ENCODE measurements at places on chromosomes 1 and 21. TPM values are rescaled to one million over a fixed set of nuclear protein-coding genes. Genes with fewer than 3 reads are reported as not detected.
A peak's percentile ranks its signal among the peaks of the same experiment; 100 is the strongest.

SELENBP1 gene
- total RNA-seq, result not detected

RBM11 gene
- not detected for total RNA-seq

WLS gene
- total RNA-seq, result not detected

TMEM269 gene
- 0.55 TPM for total RNA-seq

HMGCS2 gene
- not detected for total RNA-seq

SPSB1 gene
- 1.4 TPM for total RNA-seq

AVPR1B gene
- not detected for total RNA-seq

FCRLB gene
- total RNA-seq, result 0.24 TPM

GRCh38 chr1:162854245-162854882 is 6.6 kb downstream of the CCDC190 start:
- no peak for DNase-seq

DNA sequence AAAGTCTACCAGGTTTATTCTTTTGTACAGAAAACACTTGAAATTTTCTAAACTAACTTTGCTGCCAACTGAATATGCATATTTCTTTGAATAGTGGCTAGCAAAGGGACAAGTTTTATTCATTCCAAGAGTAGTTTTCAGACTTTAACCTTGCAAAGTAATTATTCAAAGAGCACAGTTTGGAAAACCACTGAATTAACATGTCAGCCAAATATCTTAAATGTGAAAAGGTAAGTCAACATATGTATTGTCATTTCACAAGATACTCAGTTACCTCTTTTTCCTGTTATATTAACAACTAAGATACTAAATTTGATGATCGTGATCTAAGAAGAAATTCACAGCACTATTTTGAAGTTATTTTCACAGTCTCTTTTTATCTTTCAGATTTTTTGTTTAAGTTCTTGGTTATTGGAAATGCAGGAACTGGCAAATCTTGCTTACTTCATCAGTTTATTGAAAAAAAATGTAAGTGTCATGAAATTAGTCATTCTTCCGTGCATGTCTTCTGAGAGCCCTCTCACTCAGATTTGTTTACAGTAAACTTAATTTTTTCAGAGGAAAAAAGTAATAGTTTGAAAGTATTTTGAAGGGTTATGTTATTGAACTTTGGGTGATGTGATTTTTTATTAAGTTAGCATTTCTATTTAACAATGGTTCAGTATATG is 15.3 kb downstream of the RAB4A start:
- no peak for DNase-seq

GRCh38 chr1:32801096-32801715 is 16.0 kb downstream of the YARS1 start:
- DNase-seq, result peak; percentile 71

DNA sequence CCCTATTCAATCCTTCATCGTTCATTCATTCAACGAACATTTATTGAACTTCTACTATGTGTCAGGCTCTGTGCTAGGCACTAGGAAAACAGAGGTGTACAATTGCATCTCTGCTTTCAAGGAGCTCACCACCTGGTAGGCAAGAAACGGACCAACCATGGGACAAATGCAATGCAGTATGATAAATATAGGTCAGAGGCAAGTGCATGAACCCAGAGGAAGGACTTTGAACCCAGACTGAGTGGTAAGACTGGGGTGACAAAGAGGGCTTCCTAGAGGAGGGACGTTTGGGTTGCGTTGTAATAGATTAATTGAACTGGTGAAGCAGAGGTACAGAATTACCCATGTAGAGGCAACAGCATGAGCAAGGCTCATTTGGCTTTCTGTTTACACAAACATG is 16.4 kb downstream of the CD2 start:
- DNase-seq, result no peak

DNA sequence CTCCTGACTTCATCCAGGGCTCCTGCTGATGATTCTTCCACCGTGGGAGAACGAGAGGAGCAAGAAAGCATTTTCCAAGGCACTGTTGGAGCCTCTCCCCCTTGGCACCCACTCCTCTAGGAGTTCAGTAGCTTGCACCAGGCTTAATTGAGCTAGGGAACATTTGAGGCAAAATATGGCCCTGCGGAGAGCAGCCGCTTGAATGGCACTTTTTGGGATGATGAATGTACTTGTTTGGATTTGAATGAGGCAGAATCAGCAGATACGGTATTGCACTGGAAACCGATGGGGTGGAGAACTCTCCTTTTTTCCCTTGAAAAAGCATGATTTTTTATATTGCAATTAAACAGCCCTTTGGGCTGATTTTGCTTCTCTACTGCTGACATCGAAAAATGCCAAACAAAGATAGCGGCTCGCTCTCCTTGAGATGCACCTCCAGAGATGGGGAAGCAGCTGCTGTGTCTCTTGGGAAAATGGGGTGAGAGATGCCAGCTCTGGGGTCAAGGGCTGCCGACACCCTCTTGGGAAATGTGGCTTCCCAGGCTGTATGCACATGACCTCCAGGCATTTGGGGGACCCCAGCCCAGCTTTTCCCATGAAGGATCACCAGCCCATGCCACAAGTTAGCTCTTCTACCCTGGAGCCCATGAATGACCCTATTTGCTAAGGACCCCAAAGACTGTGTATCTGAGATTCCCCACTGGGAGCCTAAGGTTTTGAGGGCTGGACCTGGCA is 55.4 kb upstream of the LRP8 start:
- no peak for DNase-seq

GRCh38 chr1:107056426-107057196 is at the start of gene PRMT6:
Gene PRMT6 (plus strand): TSS chr1:107056674. CDS start chr1:107056716, 42 bp downstream.
- DNase-seq, result peak; percentile 73

DNA sequence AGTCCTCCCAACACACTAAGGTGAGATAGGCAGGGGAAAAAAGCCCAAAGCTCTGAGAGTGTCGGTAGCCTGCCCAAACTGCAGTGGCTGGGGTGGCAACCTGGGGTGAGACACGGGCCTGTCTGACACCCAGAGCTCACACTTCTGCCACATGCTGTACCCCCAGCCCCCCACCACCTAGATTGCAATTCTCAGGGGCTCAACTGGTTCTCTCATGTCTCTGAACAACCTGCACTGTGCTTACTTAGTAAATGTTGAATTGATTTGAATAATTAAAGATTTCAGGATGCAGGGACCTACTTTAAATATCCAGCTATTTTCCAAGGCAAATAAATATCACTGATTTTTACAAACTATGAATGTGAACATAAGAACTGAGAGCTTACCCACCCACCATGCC is 115.5 kb downstream of the EDEM3 start:
- DNase-seq, result no peak

- no peak for DNase-seq
Measured at GRCh38 chr1:54835131-54835898, 34.2 kb upstream of the TTC22 start.

DNA sequence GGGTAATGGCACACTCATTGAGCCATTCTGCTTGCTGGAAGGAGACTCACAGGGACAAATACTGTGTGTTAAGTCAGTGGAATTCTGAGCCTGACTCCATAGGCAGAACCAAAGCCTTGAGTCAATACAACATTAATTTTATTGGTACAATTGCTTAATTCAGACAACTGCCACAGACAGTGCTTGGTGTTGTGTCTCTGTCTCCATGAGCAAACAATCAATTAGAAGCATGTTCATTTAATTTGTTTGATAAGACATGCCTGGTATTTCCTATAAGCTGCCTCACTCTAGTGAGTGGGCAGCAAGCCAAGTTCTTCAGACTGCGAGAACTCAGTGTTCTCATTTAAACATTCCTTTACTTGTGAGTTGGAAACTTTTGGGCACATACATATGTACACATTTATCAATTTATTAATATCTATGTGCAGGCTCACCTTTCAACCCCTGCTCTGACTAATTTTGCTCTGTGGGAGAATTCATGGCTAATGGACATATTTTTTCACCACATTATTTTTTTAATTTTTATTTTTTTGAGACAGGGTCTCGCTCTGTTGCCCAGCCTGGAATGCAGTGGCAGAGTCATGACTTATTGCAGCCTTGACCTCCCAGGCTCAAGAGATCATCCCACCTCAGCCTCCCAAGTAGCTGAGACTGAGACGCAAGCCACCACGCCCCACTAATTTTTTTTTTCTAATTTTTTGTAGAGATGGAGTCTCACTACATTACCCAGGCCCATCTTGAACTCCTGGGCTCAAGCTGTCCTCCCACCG is 4.5 kb upstream of the SRSF10 start:
- DNase-seq, result no peak

DNA sequence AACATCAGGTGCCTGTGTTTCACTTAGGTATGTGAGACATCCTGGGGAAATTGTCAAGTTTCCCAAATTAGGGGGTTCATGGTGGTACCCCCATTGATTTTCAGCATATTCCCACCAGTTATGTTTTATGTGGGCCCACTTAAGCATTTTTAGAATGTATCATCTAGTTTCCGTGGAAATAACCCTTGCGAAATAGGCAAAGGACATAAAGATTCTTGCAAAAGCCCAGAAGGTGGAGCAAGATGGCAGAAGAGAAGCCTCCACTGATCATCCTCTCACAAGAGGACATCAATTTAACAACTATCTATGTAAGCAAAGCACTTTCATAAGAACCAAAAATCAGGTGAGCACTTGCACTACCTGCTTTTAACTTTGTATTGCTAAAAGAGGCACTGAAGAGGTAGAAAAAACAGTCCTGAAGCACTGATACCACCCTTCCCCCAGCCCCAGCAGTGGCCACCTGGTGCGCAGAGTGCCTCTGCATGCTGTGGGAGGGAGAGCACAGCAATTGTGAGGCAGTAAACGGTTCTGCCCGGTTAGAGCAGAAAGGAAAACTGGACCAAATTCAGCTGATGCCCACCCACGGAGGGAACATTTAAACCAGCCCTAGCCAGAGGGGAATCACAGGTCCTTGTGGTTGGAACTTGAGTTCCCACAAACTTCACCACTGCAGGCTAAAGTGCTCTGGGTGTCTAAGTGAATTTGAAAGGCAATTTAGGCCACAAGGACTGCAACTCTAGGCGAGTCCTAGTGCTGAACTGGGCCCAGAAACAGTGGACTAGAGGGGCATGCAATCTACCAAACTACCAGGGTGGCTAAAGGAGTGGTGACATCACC is 23.2 kb downstream of the MCOLN2 start:
- no peak for DNase-seq

DNA sequence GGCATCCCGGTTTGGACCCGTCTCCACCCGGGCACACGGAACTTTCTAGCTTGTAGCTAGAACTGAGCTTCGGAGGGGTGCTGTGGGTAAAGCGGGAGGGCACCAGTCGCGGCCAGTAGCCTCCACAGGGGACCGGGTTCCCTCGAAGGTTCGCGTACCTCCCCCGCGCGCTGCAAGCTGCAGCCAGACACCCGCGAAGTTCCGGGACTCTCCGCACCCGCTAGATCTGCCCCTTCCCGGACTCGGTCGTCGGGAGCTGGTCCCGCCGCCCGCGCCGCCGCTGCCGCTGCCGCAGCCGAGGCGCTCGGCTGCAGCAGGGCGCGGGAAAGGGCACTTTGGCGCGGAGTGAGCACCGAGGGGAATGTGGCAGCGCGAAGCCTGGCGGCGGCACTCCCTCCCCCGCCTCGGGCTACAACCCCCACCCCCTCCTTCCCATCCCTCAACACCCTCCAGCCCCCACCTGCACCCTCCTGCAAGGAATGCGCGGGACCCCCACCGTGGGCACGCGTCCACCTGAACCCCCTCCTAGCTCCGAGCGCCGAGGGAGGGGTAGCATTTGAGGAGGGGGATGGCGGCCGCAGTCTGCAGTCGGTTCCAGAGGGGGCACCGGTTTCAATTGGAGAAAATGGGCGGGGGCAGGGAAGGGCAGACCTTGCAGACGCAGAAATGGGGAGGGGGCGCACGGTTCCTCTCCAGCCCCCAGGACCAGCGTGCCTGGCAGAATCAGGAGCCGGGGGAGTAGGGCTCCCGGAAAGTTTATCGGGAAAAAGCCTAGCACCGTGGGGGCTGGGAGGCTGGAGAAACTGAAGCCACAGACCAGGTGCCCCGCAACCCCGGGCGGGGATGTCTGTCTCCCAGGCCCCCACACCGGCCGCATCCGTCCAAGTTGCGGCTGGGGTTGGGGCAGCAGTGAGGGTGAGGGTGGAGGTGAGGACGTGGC is 968 bp downstream of the CSMD2 start:
- DNase-seq, result no peak

- peak; percentile 74 for DNase-seq
Measured at GRCh38 chr21:25563361-25564116, 43.7 kb downstream of the MRPL39 start.

DNA sequence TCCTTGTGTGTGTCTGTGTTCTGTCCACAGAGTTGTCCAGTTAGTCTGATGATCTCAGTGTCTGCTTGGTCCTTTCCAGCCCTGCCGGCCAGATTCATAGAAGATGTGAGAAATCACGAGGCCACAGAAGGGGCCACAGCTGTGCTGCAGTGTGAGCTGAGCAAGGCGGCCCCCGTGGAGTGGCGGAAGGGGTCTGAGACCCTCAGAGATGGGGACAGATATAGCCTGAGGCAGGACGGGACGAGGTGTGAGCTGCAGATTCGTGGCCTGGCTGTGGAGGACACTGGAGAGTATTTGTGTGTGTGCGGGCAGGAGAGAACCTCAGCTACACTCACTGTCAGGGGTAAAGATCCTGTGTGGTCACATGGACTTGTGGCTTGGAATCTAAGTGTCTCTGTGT is 95.8 kb downstream of the OBSCN start:
- peak; percentile 41 for DNase-seq

DNA sequence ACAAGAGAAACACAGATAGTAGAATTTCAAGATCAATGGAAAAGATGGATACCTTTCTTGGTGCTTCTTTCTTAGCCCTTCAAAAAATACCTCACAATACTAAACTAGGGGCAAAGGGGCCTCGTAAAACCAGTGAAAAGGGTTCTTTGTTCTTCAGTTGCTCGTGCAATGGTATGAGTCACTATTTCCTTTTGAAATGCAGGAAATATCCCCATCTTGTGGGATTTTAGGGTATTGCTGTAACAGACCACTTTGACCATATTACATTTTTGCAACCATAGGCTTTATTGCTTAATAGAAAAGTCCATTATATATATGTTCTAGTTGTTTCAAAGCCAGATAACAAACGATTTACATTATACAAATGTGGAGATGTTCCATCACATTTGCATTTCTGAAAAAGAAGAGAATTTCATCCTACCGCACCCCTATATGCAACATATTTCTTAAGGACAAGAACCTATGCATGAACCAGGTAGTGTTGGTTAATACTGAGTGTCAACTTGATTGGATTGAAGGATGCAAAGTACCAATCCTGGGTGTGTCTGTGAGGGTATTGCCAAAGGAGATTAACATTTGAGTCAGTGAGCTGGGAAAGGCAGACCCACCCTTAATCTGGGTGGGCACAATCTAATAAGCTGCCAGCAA is 88.6 kb upstream of the PKN2 start:
- DNase-seq, result no peak

- DNase-seq, result no peak
Measured at GRCh38 chr1:19220991-19221390, 10.9 kb upstream of the UBR4 start.

DNA sequence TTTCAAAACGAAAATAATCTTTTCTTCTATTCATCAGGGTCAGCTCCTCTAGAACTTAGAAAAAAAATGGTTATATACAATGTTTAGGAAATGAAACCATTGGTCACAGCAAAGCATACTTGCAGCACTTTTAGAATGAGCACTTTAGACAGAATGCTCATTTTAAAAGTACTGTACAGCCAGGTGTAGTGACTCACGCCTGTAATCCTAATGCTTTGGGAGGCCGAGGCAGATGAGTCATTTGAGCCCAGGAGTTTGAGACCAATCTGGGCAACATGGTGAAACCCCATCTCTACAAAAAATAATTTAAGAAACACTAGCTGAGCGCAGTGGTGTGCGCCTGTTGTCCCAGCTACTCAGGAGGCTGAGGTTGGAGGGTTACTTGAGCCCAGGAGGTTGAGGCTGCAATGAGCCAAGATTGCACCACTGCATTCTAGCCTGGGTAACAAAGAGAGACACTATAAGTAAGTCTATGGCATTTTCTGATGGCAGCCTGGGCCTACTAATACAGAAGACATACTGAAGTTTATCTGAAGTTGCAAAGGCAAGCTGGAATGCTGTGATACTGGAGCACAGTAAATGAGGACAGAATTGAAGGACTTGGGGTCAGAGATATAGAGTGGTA is 48.9 kb upstream of the ZNF326 start:
- no peak for DNase-seq
